ENCODE measurements at places on chromosomes 2 and 18. TPM values are rescaled to one million over a fixed set of nuclear protein-coding genes. Genes with fewer than 3 reads are reported as not detected.

Gene FTCDNL1
- 2.9 TPM for total RNA-seq

Gene HOXD3
- total RNA-seq, result not detected

Gene ATP6V1B1
- not detected for total RNA-seq

Gene ST8SIA5
- not detected for total RNA-seq

Gene HAT1
- total RNA-seq, result 86.2 TPM

Gene GCG
- not detected for total RNA-seq
